ENCODE measurements at places on chromosomes 1 and 21.

DNA sequence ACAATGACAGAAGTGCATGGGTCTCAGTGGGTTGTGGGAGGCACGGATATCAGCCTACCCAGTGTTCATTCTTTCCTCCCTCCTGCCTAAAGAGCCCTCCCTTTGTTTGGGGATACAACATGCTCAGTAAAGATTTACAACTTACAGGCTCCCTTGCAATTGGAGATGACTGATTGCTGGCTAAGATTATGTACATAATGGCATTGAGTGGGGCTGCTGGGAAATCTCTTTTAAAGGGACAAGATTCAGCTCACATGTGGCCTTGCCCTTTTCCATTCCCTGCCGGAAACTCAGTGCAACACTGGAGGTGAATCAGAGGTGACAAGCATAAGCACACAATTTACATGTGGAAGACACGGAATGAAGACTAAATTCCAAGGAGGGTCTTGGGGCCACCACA is 83.7 kb upstream of the CHRM3 start:
- DNase-seq = no peak
- no peaks in the 10 kb centered on the region for H3K36me3 ChIP-seq
- no peak overlapping the region for H3K4me3 ChIP-seq
- no peaks in the 10 kb centered on the region for H3K27me3 ChIP-seq
- no peak overlapping the region for H3K27ac ChIP-seq

GRCh38 chr21:37865156-37865555 is 51.1 kb downstream of the KCNJ6 start:
- H3K27me3 ChIP-seq = peaks cover 3% of the 10 kb centered on the region
- H3K4me3 ChIP-seq = no peak overlapping the region
- no peak overlapping the region for H3K27ac ChIP-seq

GRCh38 chr21:32315511-32316281 is 17.0 kb downstream of the MRAP start:
- H3K4me1 ChIP-seq = no peaks in the 10 kb centered on the region
- DNase-seq = no peak
- H3K36me3 ChIP-seq = peaks cover 96% of the 10 kb centered on the region
- H3K27ac ChIP-seq = no peak overlapping the region
- no peak overlapping the region for H3K4me3 ChIP-seq

DNA sequence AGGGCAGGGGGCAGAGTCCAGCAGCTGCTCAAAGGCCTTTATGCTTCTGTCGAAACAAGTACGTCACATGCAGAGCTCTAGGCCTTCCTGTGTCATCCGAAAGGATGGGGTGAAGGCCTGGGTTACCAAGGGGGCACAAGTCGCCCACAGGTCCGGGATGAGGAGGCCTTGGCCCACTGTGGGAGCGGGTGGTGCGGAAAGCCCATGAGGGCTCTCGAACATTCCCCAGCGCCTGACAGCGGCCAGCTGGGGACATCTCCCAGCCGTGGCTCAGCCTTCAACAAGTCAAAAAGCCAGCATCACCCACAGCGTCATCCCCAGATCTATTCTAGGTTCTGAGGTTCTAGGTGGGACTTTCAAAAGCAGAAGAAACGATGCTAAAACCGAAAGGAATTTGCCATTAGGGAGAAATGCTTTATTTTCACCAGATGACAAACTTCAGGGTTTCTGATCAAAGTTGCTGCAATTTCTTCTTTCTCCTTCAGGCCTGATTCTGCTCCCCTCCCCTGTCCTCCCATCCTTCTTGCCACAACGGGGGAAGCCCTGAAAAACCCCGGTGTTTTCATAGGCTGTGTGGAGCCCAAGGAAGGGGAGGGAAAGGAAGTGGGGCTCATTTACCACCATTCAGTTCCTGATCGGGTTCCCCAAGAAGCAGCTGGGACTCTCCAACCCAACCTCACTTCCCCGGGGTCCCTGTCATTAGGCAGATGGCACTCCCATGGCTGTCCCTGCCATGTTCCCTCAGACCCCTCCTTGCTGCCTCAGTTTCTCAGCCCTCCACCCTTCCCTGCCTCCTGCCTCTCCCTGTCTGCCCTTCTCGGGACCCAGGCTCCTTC is 17.6 kb downstream of the GPR137B start:
- H3K36me3 ChIP-seq = peaks cover 26% of the 10 kb centered on the region
- no peak overlapping the region for H3K27ac ChIP-seq
- H3K4me1 ChIP-seq = no peaks in the 10 kb centered on the region
- no peak for DNase-seq
- no peak overlapping the region for H3K4me3 ChIP-seq
- no peaks in the 10 kb centered on the region for H3K27me3 ChIP-seq

- no peaks in the 10 kb centered on the region for H3K4me1 ChIP-seq
- H3K27ac ChIP-seq = no peak overlapping the region
- no peaks in the 10 kb centered on the region for H3K36me3 ChIP-seq
- no peak for DNase-seq
- no peak overlapping the region for H3K4me3 ChIP-seq
Measured at GRCh38 chr1:41379738-41380130, 18.5 kb downstream of the FOXO6 start.

GRCh38 chr1:64659478-64660138 is 85.3 kb upstream of the RAVER2 start:
- H3K27me3 ChIP-seq = no peaks in the 10 kb centered on the region
- H3K4me3 ChIP-seq = no peak overlapping the region
- H3K36me3 ChIP-seq = no peaks in the 10 kb centered on the region
- H3K4me1 ChIP-seq = no peaks in the 10 kb centered on the region

- H3K36me3 ChIP-seq = no peaks in the 10 kb centered on the region
- H3K4me3 ChIP-seq = no peak overlapping the region
- H3K27me3 ChIP-seq = peaks cover 16% of the 10 kb centered on the region
- DNase-seq = no peak
- no peaks in the 10 kb centered on the region for H3K4me1 ChIP-seq
- no peak overlapping the region for H3K27ac ChIP-seq
Measured at GRCh38 chr1:175481126-175482070, 262.0 kb downstream of the TNR start.

DNA sequence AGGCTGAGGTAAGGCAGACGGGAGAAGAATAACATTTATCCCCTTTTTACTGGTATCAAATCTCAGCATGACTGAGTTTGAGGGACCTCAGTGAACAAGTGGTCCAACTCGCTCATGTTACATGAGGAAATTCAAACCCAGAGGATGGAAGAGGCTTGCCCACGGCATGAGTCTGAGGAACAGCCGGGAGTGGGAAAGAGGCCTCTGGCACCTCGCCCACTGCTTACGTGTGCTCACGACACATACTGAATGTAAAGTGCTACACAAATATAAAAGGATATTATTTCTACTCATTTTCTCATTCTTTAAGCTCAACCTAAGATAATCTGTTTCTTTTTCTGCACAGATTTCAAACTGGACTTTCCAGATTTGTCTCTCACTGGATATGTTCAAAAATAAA is 14.7 kb downstream of the BEND5 start:
- no peaks in the 10 kb centered on the region for H3K4me1 ChIP-seq

DNA sequence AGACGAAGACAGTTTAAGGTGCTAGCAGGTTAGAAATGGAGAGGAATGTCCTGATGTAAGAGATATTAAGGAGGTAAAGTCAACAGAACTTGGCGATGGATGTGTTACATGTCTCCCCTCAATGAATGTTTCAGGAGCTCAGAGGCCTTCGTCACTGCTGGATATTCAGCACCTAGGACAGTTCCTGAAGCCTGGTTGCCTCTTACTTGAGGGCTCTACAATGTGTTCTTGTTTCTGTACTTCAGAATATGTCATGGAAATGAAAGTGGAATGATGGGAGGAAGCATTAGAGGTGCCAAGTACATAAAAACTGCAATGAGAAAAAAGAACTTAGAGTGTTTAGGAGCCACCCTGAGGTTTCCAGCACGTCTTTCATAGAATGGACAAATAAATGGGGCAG is 17.7 kb downstream of the TNR start:
- H3K27ac ChIP-seq = no peak overlapping the region
- no peaks in the 10 kb centered on the region for H3K4me1 ChIP-seq
- no peak overlapping the region for H3K4me3 ChIP-seq
- no peaks in the 10 kb centered on the region for H3K36me3 ChIP-seq
- DNase-seq = peak; percentile 56

- H3K27ac ChIP-seq = no peak overlapping the region
- DNase-seq = no peak
- no peaks in the 10 kb centered on the region for H3K27me3 ChIP-seq
- H3K36me3 ChIP-seq = no peaks in the 10 kb centered on the region
- no peaks in the 10 kb centered on the region for H3K4me1 ChIP-seq
- no peak overlapping the region for H3K4me3 ChIP-seq
Measured at GRCh38 chr1:174433451-174433850, 14.3 kb upstream of the GPR52 start.

GRCh38 chr1:198922638-198923430 is 284.0 kb downstream of the PTPRC start:
- H3K4me3 ChIP-seq = peak overlapping the region; percentile 47
- peak overlapping the region; percentile 72 for H3K27ac ChIP-seq
- H3K4me1 ChIP-seq = peaks cover 99% of the 10 kb centered on the region
- H3K27me3 ChIP-seq = no peaks in the 10 kb centered on the region
- peaks cover 93% of the 10 kb centered on the region for H3K36me3 ChIP-seq

DNA sequence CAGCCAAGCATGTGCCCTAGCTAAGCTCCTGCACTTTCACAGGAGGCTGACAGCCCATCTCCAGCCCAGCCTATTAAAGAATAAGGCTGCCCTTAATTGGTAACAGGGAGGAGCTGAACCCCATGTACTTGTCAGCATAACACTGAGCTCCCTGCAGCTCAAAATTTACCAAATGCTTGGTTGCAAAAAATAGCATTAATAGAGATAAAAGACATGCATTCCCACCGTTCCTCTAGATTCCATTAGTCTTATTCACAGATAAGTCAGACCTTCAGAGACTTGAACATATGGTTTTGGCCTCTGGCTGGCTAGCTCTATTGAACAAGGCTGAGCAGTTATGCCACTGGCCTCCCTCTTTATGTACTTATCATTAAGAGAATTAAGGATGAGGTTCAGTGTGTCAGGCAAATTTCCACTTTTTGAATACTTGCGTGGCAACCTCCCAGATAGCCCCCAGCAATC is 29.2 kb downstream of the OLFML3 start:
- H3K4me1 ChIP-seq = no peaks in the 10 kb centered on the region
- DNase-seq = no peak
- no peaks in the 10 kb centered on the region for H3K27me3 ChIP-seq
- H3K27ac ChIP-seq = no peak overlapping the region

DNA sequence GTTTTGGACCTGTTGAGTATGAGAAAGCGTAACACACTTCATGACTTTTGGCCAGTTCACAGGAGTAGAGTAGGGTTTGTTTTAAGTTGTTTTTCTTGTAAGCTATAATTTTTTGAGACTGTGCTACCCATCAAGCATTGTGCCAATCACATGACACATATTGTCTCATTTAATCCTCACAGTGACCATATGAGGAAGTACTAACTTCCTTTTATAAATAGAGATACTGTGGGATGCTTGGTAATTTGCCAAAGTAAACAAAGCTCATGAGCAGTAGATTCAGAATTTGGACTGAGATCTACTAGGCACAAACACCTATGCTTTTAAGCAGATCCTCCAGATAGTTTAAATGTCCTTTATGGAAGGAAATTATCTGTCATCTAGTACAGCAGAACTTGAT is 178.3 kb downstream of the CACNA1E start:
- DNase-seq = no peak
- H3K27me3 ChIP-seq = peaks cover 5% of the 10 kb centered on the region
- no peaks in the 10 kb centered on the region for H3K36me3 ChIP-seq
- no peaks in the 10 kb centered on the region for H3K4me1 ChIP-seq
- H3K27ac ChIP-seq = no peak overlapping the region

- no peak for DNase-seq
- no peaks in the 10 kb centered on the region for H3K4me1 ChIP-seq
- H3K27me3 ChIP-seq = peaks cover 6% of the 10 kb centered on the region
- H3K4me3 ChIP-seq = no peak overlapping the region
- no peak overlapping the region for H3K27ac ChIP-seq
Measured at GRCh38 chr1:233304489-233305102, 9.1 kb upstream of the PCNX2 start.

DNA sequence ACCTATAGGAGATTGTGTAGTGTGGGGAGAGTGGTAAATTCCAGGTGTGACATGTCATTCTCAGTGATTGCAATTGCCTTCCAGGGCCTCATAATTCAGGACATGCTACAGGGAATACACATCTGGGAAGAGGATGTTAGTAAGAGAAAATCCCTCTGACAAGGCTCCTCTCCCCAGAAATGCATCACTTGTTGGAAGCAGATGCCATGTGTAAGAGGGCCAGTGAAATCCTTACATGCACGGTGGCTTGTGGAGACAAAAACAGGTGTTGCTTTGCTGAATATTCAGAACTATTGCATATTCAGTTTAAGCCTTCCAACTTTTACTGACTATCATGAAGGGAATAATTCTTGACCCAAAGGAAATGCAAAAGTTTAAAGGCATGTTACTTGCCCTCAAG is 503.4 kb downstream of the NEGR1 start:
- no peak overlapping the region for H3K27ac ChIP-seq
- H3K4me1 ChIP-seq = peaks cover 48% of the 10 kb centered on the region
- no peaks in the 10 kb centered on the region for H3K36me3 ChIP-seq

GRCh38 chr21:27535188-27535587 is 568.3 kb upstream of the ADAMTS5 start:
- no peaks in the 10 kb centered on the region for H3K36me3 ChIP-seq
- H3K4me1 ChIP-seq = no peaks in the 10 kb centered on the region
- no peak for DNase-seq
- no peaks in the 10 kb centered on the region for H3K27me3 ChIP-seq

DNA sequence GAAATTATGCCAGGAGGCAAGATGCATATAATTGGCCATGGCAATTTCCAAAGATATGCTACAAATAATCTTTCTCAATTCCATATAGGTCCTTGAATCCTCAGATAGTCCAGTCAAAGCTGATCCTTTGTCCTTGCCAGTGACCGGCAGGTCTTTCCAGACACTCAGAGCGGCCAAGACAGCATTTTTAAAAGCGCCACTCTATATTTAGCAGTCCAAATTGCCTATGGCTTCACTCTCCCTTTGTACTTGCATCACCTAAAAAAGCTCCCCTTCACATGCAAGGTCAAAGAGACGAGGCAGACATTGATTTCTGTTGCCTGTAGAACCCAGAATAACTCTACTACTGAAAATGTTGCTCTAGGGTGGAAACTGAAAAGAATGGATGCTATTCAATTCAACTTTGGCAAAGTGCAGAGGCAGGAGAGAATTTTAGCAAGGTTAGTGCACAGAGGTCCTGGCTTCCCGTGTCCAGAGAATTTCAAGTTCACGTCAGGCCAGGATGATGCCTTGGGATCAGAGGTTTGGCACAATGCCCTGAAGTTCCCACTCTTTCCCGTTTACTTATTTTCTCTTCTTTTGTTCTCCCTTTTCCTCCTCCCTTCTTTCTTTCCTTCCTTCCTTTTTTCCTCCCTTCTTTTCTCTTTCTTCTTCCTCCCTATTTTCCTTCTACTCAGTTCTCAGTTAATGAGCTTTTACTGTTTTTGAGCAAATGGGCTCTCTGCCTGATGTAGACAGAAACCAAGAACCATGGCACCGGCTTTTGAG is 108.5 kb downstream of the KCNK1 start:
- no peaks in the 10 kb centered on the region for H3K4me1 ChIP-seq
- H3K4me3 ChIP-seq = no peak overlapping the region
- no peak overlapping the region for H3K27ac ChIP-seq
- H3K36me3 ChIP-seq = no peaks in the 10 kb centered on the region
